ENCODE measurements at places on chromosomes 4 and X.

- DNase-seq: no peak
Measured at GRCh38 chrX:120453985-120454384, 15.1 kb downstream of the LAMP2 start.

GRCh38 chr4:88320780-88321373 lies 36.5 kb upstream of the PPM1K start:
- DNase-seq: peak; percentile 9

GRCh38 chr4:1812720-1813119 lies 19.6 kb downstream of the FGFR3 start:
- DNase-seq: no peak

- DNase-seq: no peak
Measured at GRCh38 chr4:185261946-185262345, 52.5 kb downstream of the SNX25 start.

DNA sequence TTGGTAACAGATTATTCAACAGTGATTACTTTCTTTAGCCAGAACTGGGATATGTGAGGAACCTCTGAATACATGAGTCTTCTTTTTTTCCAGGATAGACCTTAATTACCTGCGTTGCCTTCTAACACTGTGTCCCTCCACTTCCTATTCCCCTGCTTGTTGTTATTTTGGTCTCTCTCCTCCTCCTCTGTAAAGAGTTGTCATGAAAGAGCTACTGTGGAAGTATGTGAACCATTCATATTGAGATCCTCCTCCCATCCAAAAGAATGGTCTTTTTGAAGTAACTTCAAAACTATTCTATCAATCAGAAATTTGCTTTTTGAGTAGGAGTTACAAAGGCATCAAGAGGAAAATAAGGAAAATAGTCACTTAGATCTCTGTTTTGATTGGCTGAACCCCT lies 420.0 kb upstream of the TENM3 start:
- no peak for DNase-seq

DNA sequence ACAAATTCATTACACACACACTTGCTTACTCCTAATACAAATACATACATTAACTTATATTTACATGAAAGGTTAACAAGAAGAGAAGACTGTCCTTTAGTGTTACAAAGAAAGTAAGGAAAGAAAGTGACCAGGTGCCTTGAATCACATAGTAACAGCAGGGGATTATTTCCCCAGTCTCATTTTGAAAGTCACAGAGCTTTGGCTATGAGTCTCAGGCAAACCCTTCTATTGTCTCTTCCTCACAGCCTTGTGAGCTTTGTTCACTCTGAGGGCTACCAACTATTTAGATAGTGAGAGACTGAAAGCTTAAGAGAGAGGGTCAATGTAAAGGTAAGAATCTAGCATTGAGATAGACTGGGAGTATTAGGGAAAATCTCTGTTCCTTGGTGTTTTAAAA lies 161.6 kb downstream of the NPNT start:
- no peak for DNase-seq

DNA sequence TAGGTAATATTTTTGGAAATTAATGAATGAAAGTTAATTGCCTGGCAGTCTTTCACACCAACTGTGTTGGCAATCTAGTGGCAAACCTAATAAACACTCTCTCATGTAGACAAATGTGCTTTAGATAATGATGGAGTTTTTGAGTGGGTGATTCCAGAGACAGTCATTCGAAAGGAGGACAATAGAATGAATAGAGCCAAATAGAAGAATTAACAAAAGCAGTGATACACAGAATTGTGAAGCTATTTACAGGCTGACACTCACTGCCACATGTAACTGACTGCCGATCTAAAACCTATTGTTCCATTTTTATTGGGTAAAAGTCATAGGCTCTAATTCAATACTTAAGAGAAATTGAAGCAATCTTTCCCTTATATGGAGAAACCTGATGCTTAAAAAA lies 338.5 kb downstream of the PCDH7 start:
- DNase-seq: no peak

DNA sequence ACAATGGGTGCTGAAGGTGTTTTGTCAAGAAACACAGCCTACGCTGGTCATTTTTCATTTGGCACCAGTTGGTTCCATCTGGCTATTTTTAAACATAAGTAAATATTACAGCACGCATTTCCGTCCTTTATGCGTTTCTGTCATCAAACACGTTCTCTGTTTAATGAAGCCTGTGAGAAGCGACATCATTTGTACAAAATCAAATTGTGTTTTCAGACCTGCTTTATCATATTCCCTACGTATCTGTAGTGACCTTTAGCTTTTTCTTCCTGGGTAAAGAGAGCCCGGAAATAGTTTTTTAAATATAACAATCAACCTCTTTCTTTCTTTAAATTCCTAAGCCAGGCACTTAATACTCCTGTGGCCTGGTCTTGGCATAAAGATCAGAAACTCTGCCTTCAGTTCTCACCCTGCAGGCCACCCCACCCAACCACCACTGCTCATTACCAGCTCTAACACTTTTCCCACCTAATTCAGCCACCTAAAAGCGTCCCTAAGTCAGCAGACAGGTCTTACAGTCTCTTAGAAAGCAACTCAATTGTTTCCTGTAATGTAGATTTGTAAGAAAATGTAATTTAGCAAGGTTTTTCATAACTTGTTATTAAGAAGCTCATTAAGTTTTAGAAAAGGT lies 30.4 kb downstream of the ACSL1 start:
- no peak for DNase-seq

- DNase-seq: no peak
Measured at GRCh38 chrX:133321451-133321850, 93.8 kb downstream of the GPC4 start.

GRCh38 chr4:161658676-161659075 lies 505.1 kb downstream of the FSTL5 start:
- no peak for DNase-seq

DNA sequence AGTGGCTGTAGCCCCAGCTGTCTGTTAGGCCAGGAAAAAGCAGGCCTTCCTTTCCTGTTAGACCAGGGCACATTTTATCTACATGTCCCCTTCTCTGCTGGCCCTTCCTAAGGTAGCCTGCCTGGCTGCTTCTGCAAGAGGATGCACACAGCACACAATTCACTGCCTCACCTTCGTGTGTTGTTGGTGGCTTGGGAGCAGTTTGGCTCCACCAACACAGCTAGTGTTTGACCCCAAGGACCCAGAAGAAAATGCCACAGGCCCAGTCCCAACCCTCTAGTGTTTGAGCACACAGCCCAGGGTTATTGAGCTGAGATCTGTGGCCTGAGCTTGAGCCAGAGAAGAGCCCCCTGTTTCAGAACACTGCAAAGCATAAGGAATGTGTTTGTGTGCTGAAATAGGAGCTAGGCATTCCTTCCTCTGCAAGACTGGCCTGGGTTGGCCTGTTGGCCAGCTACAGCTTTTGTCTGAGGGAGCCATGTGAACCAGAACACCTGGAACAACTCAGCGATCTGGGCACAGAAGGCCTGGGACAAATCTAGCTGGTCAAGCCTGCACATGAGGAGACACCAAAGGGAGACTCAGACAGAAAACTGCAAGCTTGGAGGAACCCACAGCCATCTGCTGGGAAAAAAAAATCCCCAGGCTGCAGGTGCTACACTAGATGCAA lies 26.4 kb downstream of the MAGEE1 start:
- no peak for DNase-seq

- DNase-seq: no peak
Measured at GRCh38 chr4:109690690-109691410, 12.4 kb downstream of the CASP6 start.

- no peak for DNase-seq
Measured at GRCh38 chrX:9882669-9883446, 84.3 kb upstream of the CLDN34 start.

DNA sequence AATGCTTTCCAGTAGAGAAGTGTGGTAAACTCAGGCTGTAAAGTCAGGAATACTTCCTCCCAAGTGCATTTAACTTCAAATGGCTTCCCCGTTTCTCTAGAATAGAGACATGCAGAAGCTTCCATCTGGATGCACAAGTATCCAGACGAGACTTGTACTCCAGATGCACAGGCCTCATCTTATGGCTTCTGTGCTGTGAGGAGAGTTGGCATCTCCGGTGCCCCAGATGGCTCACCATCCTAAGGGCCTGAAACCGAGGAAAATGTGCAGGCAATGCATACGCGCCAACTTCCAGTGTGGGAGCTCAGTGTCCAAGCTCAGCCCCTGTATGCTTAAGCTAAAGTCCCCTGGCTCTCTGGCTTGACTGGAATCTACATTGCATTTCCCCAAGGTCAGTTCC lies 184.0 kb upstream of the TBL1X start:
- DNase-seq: no peak

- no peak for DNase-seq
Measured at GRCh38 chr4:1490011-1490653, 83.9 kb upstream of the NKX1-1 start.

DNA sequence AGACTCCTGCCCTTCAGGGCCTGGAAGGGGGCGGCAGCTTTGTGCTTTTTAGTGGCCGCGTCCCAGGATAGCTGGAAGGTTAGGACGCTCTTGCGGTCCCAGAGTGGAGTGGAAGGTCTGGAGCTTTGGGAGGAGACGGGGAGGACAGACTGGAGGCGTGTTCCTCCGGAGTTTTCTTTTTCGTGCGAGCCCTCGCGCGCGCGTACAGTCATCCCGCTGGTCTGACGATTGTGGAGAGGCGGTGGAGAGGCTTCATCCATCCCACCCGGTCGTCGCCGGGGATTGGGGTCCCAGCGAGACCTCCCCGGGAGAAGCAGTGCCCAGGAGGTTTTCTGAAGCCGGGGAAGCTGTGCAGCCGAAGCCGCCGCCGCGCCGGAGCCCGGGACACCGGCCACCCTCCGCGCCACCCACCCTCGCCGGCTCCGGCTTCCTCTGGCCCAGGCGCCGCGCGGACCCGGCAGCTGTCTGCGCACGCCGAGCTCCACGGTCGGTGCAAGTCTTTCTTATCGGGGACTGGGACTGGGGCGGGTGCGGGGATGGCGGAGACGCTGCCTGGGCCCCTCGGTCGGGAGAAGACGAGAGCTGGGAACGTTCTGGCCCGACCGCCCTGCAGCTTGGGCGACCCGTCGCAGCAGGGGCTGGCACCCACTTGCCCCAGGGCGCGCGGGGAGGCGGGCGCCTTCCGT lies at the start of gene EDNRA:
EDNRA (plus strand) TSS at position 207 of the 686 bp plus-strand sequence. CDS start 4,585 bp downstream, outside the sequence.
- DNase-seq: no peak

- DNase-seq: no peak
Measured at GRCh38 chrX:56233682-56234081, 1.5 kb downstream of the KLF8 start.

- DNase-seq: no peak
Measured at GRCh38 chrX:38923451-38923969, 122.3 kb downstream of the MID1IP1 start.

- DNase-seq: no peak
Measured at GRCh38 chr4:20376070-20376469, 124.4 kb downstream of the SLIT2 start.

- no peak for DNase-seq
Measured at GRCh38 chrX:70043685-70044084, 6.1 kb downstream of the AWAT2 start.

- DNase-seq: no peak
Measured at GRCh38 chr4:78254893-78255292, 197.8 kb downstream of the FRAS1 start.

- DNase-seq: no peak
Measured at GRCh38 chr4:121108557-121108956, 36.2 kb upstream of the NDNF start.

DNA sequence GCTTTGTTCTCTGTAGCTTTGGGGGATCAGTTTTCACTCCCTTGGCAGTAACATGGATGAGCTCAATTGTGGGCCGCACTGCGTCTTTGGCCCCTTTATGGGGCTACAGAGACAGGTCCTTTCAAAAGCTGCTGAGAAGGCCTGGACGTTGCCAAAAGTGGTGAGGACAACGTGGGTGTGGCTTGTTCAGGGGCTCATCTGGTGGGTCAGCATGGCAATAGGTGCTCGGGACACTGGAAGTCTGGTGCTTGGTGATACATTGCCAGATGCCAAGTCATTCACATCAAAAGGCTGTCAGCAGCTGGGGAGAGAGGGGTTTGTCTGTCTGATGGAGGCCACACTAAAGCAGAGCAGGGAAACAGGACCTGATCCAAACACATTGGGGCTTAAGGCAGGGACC lies 149.8 kb upstream of the EOLA2 start:
- DNase-seq: no peak

DNA sequence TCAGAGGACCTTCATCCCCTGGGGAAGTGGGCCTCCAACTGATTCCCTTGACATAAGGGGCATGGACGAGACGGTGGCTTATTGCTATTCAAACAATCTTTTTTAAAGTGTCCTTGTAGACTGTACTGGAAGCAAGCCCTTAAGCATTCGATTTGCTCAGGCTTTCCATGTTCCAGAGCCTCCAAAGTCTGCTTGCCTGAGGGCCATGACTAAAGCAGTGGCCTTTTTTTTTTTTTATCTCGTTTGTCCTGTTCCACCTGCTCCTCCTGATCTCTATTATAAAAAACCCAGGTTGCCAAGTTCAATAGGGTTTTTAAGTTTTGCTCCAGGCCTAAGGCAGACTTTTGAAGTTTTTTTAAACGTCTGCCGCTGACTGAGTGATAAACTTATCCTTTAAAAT lies 103.7 kb upstream of the AADAT start:
- DNase-seq: no peak

GRCh38 chr4:116530048-116530447 lies 555.3 kb downstream of the TRAM1L1 start:
- DNase-seq: no peak

GRCh38 chr4:18198653-18199052 lies 177.1 kb upstream of the LCORL start:
- DNase-seq: no peak

DNA sequence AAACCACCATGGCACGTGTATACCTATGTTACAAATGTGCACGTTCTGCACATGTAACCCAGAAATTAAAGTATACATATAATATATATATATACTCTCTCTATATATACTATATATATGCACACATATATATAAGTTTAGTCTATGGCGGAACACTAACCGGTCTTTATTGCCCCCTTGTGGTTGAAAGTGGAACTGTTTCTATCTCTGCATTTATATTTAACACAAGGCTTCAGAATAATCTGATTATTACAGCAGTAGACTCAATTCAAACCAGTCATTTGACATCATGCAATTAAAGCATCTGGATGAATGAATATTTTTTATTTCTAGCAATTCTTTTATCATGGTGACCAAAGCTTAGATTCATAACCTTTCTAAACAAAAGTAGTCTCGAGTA lies 14.6 kb downstream of the RAB9B start:
- peak; percentile 21 for DNase-seq

Measured in activated gamma-delta T cell treated with Interleukin-2 at 50 U/mL for 16 hours (primary cell).